Natural killer cell (primary cell): ENCODE measurements at places on chromosomes 3 and 15.

- no peak for DNase-seq
- H3K27me3 ChIP-seq: no peaks in the 10 kb centered on the region
- H3K36me3 ChIP-seq: no peaks in the 10 kb centered on the region
- no peak overlapping the region for H3K4me3 ChIP-seq
- H3K27ac ChIP-seq: no peak overlapping the region
These were observed 104.1 kb downstream of the GSK3B start for GRCh38 chr3:119989981-119990655.

- no peak overlapping the region for H3K4me3 ChIP-seq
- H3K36me3 ChIP-seq: no peaks in the 10 kb centered on the region
- no peaks in the 10 kb centered on the region for H3K4me1 ChIP-seq
- H3K27me3 ChIP-seq: no peaks in the 10 kb centered on the region
- no peak for DNase-seq
These were observed 8.0 kb upstream of the GSK3B start for GRCh38 chr3:120102232-120102631.

GRCh38 chr3:169244119-169244864, 419.2 kb downstream of the MECOM start:
- H3K4me1 ChIP-seq: no peaks in the 10 kb centered on the region
- DNase-seq: no peak
- no peak overlapping the region for H3K4me3 ChIP-seq
- H3K36me3 ChIP-seq: no peaks in the 10 kb centered on the region

GRCh38 chr3:9143184-9143583, 106.3 kb downstream of the SRGAP3 start:
- no peak overlapping the region for H3K27ac ChIP-seq
- no peak for DNase-seq
- H3K4me3 ChIP-seq: no peak overlapping the region
- no peaks in the 10 kb centered on the region for H3K27me3 ChIP-seq
- H3K4me1 ChIP-seq: peaks cover 12% of the 10 kb centered on the region

- no peaks in the 10 kb centered on the region for H3K27me3 ChIP-seq
- DNase-seq: no peak
- no peaks in the 10 kb centered on the region for H3K4me1 ChIP-seq
These were observed 25.8 kb upstream of the CSTA start for GRCh38 chr3:122299215-122299614.

- peaks cover 90% of the 10 kb centered on the region for H3K4me1 ChIP-seq
- peak overlapping the region; percentile 79 for H3K27ac ChIP-seq
- no peak for DNase-seq
- H3K4me3 ChIP-seq: no peak overlapping the region
These were observed 35.6 kb downstream of the SMAD3 start for GRCh38 chr15:67100801-67101581.

GRCh38 chr15:92580933-92581445, 74.6 kb downstream of the FAM174B start:
- H3K27ac ChIP-seq: no peak overlapping the region
- no peak for DNase-seq
- no peaks in the 10 kb centered on the region for H3K4me1 ChIP-seq
- H3K36me3 ChIP-seq: no peaks in the 10 kb centered on the region
- H3K27me3 ChIP-seq: no peaks in the 10 kb centered on the region
- H3K4me3 ChIP-seq: no peak overlapping the region

GRCh38 chr3:185797993-185798830, 26.6 kb downstream of the IGF2BP2 start:
- no peaks in the 10 kb centered on the region for H3K36me3 ChIP-seq
- DNase-seq: no peak
- H3K27me3 ChIP-seq: no peaks in the 10 kb centered on the region
- no peak overlapping the region for H3K4me3 ChIP-seq
- H3K27ac ChIP-seq: no peak overlapping the region

DNA sequence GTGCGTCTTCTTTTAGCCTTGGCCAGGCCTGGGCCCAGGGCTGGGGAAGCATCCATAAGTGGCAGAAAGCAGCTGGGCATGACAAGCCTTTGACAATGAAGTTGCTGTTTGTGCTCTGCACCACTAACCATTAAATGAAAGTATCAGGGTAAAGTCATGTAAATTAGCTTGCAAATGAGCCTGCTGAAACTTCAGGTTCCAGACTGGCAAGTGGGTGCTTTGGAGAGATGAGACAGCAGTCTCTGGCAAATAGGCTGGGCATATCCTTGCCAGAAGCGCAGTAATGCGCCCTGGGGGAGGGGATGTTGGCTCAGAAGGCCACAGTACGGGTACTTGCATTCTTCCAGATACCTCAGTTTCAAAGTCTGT, 40.7 kb downstream of the RAB6B start:
- no peak overlapping the region for H3K4me3 ChIP-seq
- DNase-seq: no peak
- H3K4me1 ChIP-seq: no peaks in the 10 kb centered on the region
